ENCODE measurements at places on chromosomes 13 and 19.

GRCh38 chr19:30870876-30871275 is 478.4 kb downstream of the TSHZ3 start:
- no peak for DNase-seq

DNA sequence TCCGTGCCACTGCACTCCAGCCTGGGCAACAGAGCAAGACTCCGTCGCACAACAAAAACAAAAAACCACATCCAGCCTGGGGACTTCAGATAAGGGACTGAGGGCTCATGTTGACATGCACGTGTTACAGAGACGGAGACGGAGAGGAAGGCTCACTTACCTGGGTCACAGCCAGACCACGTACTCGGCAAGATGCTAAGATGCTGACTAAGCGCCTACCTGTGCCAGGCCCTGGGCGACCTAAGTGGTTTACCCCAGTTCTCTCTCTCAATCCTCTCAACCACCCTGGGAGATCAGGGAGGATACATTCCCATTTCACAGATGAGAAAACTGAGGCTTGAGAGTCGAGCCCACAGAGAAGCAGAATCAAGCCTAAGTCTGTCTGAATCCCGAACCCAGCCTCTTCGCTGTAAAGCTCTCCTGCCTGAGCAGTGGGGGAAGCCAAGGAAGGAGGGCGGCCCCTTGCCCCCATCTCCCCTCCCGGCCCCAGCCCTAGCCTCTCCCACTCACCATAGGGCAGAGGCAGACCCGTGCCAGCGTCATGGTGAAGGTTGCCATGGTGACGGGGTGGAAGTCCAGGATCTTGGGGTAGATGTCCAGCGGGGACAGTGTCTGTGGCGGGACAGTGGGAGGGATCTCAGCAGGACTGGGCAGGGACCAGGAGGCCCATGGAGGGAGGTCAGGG is 13.5 kb downstream of the ERCC2 start:
- no peak for DNase-seq

GRCh38 chr13:110690516-110690915 is 15.4 kb downstream of the CARS2 start:
- no peak for DNase-seq

DNA sequence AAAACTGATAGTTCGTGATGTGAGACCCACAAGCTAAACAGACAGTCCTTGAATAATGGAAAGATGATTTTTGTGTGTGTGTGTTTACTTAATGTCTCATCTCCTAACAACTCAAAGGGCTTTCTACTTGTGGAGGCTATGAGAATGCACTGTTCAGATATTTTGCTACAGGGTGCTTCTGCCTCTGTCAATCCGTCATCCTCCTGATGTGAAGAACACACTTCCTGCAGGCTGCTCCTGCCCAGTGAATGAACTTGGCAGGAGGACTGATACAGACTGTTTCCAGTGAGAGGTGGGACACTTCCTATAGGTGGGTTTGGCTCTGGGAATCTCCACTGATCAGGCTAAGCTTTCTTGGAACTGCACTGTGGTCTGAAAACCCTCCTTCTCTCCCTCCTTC is 168.4 kb upstream of the STARD13 start:
- DNase-seq = no peak

DNA sequence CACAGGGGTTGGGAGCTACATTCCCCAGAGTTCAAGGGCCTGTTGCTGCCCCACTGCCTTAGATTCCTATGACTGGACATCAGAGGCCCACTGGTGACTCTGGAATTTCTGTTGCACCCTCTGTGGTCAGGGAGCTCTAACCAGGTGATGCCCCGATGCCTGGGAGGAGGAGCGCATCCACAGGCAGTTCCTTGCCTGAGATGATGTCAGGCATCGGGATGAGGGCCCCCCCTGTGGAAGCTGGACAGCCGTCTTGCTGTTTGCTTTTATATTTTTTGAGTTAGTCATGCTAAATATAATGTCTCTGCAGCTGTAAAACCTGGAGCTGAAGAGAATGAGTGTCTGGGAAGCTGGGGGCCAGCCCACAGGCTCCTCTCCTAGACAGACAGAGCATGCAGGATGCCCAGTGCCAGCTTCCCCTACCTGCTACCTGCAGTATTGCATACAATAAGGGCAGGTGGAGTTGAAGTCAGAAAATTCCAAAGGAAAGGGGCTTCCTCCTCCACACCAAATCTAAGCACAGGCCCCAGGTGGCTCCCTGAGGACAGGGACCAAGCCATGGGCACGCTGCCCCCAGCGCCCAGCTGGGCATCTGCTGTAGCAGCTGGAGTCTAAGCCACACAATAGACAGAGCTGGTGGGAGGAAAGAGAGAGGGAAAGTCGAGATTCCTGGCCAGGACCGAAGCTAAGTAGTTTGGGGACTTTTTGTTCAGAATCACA is 16.2 kb downstream of the COL4A2 start:
- DNase-seq = no peak

DNA sequence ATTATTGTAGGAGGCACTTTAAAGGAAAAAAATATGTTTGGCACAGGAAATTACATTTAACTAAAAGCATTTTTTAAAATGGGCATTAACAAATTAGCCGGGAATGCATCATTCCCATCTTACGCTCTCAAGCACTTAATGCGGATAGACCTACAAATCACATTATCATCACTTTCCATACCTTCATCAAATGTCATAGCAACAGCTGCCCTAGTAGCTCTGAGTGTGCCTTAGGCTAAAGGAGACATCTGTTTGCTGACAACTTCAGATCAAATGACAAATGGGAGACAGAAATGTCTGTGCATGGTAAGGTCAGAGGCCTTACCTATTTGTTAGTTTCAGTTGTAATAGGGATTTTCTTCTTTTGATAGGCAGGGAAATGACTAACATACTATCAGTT is 773.2 kb upstream of the SLC10A2 start:
- no peak for DNase-seq

DNA sequence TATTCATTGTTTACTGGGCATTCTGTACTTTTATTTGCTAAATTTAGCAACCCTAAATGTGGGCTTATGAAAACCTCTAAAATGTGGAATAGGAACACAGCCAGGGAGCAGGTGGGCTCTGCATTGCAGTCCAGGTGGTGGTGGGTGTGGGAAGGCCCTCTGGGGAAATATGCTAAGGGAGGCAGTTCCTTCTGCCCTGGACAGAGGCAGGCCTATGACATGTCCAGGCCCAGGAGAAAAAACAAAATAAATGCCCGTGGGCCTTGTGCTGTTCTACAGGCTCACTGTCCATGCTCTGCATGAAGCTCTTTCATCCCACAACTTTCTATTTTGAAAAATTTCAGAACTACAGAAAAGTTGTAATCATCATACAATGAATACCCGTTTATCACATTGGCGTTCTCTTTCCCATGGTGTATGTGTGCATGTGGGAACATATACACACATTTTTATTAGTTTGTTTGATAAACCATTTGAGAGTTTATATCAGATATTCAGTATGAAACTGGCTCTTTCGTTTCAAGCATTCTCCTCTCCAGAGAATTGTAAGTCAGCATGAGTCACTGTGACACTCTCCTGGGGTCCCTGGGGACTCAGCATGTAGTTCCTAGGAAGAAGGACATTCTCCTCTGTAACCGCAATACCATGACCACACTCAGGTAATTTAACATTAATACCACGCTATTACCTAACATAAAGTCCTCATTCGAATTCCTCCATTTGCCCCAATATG is 505.3 kb downstream of the COG6 start:
- DNase-seq = no peak

DNA sequence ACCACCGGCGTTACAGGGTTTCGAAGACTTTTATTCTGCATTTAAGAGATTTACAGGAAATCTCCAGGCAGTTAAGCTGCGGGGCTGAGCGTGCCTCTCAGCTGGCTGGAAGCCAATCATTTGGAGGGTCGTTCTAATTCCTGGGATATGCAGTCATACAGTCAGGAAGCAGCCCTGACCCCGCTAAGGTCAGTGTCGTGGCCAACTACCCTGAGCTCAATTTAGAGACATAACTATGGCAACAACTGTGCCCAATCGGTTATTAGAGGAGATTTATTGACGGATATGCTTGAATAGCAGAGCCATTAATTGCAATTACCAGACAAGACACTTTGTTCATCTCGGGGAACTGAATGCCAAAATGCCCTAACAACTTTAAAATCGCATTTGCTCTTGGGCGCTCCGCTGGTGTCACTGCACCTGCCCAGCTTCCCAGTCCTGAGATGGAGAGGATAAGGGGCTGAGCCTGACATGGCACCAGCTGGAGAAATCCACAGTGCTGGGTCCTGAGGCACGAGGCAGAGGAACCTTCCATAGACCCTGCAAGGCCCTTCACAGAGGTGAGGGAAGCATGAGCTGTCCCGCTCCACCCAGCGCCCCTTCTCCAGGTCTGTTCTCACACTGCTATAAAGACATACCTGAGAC is 15.1 kb upstream of the ZNF507 start:
- no peak for DNase-seq

Data from stimulated activated CD4-positive, alpha-beta T cell treated with anti-CD3 and anti-CD28 coated beads, Interleukin-15, amount 100 ng/mL, for 48 hours (primary cell).